ENCODE measurements at places on chromosomes 2 and 18.

- DNase-seq: no peak
These were observed 99.8 kb downstream of the METTL4 start for GRCh38 chr18:2471523-2471922.

- DNase-seq: no peak
These were observed 8.8 kb downstream of the HDAC4 start for GRCh38 chr2:239392072-239392357.

GRCh38 chr2:229296536-229296935 lies 25.4 kb upstream of the PID1 start:
- no peak for DNase-seq

- no peak for DNase-seq
These were observed 15.8 kb upstream of the EXOC6B start for GRCh38 chr2:72841462-72842125.

DNA sequence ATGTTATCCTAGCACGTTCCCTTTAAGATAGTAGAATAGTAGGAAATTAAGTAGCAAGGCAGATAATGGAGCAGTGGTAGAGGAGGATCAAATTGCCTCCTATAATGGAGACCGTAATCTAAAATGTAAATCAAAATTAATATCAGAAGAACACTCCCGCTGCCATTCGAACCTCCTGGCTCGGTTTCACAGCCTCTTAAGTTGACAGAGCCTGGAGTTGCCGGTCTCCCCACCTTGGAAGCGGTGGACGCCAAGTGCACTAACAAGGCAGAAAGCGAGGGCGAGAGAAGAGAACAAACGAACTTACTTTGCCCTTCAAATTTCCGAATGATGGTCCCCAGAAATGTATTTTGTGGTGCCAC lies 450 bp downstream of the KCNH7 start:
- no peak for DNase-seq

GRCh38 chr2:54787755-54788366 lies 64.4 kb downstream of the EML6 start:
- DNase-seq: no peak

GRCh38 chr2:189751080-189751658 lies 11.4 kb downstream of the OSGEPL1 start:
- DNase-seq: peak; percentile 2

DNA sequence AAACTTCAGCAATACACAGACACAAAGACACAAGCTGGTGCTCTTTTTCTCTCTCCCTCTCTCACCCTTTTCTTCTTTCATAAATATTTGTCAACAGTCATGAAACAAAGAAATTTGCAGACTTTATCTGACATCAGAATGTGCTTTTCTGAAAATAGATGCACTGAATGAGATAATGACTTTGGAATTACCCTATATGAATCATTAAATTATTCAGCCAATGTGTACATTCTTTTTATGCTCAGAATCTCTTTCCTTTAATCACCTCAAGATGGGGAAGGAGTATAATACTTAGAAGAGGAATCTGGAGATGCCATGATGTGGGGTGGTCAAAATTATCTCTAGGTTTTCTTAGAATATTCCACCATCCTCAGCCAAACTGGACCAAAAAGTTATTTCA lies 289.9 kb downstream of the LRRTM1 start:
- DNase-seq: no peak

DNA sequence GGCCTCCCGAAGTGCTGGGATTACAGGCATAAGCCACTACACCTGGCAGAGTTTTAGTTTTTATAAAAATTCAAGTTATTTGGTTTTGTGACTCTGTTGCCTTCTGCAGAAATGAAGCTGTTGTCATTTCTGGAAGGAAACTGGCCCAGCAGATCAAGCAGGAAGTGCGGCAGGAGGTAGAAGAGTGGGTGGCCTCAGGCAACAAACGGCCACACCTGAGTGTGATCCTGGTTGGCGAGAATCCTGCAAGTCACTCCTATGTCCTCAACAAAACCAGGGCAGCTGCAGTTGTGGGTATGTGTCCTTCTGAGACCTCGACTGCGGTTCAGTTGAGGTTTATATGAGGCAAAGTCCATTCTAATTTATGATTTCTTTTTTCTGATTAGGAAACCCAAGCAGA lies 7.2 kb downstream of the MTHFD2 start:
- no peak for DNase-seq

DNA sequence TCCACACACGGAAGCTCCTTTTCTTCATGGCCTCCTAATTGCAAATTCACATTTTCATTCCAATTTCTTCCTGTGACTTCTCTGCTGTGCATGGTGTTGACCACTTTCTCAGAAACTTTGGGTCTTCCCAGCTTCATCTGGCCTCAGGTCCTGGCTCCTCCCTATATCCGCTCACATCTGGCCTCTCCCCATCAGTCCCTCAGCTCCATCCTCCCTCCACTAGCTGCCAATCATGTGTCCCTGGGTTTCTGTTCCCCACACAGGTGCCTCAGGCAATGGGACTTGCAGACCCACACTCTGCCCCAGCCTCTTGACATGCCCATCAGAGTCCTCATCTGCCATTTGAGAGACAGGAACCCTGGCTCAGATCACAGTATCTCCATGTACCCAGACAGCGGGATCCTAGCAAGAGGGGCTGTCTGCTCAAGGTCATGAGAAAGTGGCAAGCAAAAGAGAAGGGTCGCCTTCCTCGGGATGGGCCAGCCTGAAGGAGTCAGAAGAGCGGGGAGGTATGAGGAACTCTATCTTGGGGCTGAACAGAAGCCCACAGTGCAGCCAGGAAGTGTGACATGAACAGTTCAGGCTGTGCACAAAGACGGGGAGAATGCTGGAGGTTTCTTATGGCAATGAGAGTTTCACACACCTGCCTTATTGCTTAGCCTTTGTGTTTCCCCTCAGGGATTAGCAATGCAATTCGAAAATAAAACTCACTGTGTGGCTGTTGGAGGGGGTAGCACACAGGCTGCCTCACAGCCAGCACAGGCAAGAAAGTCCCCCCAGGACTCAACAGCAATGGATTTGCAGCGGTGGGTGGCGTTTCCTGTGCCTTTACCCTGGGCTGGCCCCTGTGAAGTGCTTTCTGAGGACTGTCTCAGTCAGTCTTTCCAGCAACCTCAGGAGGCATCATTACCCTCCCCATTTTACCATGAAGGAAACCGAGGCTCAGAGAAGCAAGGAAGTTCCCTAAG lies 69.5 kb downstream of the COPS8 start:
- no peak for DNase-seq

DNA sequence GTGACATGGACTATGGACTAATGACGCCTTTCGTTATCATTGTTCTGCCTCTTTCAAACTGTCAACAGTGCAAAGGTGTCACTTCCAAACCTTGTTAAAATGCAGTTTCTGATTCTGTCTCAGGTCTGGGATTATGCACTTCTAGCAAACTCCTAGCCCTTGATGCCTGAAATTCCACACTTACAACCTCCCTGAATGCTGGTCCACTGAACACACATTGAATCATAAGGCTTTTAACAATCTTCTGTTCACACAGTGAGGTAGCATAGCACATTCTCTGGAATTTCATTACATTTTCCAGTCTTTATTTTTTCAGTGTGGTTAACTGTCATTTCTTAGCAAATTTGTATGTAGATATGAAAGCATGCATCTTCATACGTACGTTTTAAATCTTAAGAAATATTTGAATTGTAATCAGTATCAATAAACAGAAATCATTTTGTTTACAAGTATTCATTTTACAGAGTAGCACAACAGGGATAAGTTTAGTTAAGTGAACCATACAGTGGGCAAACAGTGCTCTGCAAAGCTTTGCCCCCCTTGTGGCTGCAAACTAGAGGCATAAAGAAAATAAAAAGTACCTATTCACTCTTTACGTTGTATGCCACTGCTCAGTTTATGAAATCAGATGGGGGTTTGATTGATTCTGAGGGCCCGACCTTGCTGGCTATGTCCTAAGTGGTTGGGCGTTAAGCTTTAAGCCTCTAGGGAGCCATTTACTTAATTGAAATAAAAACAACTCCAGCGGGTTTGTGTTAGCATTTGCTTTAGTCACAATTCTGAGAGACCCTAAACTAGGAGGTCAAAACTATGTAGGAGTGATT lies 250.8 kb downstream of the LRRTM1 start:
- DNase-seq: no peak

DNA sequence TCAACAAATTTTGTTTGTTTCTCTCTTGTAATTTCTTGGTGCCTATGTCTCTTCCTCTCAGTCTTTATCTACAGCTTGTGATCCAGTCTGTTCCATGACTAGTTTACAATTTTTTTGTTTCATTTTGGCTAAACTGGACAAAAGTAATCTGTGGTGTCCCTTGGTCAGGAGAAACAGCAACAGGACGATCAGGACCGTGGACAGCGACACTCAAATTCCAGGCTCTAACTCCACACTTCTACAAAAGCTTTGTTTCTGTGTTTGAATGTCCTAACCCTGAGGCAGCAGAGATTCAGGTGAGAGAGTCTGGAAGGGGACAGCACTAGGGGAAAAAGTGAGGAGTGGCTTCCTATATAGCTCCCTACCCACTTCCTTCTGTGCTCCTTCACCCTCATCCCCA lies 593.3 kb upstream of the FANCL start:
- peak; percentile 50 for DNase-seq

- DNase-seq: no peak
These were observed 165.5 kb downstream of the TPGS2 start for GRCh38 chr18:36663312-36663711.

GRCh38 chr2:118728984-118729383 lies 118.5 kb downstream of the EN1 start:
- DNase-seq: no peak

DNA sequence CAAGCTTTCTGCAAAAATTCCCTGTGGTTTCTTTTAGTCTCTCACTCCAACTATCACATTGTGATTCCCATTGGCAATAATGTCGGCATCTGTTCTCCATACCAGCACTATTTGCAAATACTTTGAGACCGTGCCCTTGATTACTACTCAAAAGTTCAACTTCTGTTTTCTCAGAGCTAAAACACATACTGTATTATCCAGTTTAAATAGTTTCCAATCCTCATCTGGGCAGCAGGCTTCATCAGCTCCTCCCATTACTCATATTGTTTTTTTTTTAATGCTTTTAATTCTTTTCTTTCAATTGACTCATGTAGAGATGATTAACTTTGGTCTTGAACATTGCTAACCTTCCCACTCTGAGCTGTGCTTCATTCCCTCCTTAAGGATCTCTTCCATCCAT lies 135.8 kb downstream of the METTL8 start:
- no peak for DNase-seq

DNA sequence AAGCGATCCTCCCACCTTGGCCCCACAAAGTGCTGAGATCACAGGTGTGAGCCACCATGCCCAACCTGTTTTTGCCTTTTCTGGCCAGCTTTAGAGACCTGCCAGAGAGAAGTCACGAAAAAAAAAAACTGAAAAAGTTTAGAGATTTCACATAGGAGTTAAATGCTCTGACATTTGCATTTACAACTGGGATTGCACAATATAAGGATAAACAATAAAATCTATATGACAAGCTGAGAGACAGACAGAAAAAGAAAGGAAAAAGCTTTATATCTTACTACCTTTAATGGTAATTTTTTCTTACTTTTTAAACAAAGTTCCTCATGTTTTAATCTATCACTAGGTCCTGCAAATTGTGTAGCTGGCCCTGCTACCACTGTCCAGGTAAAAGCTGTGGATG lies 466.5 kb downstream of the TXNL1 start:
- no peak for DNase-seq

DNA sequence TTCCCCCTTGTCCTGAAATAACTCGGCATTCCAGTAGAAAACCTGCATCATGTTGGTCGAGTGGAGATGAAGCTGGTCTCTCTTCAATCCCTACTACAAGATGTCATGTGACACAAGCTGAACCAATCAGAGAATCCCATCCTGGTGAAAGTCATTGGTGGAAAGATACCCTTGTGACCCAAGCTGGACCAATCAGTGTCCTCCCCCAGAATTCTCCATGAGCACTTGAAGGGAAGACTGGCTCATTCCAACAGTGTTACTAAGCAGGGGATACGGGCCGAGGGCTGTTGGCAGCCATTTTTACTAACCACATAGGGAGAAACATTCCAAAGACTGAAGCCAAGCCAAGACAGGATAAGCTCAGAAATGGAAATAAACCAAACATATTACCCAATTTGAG lies 298.3 kb downstream of the ICOS start:
- DNase-seq: no peak

DNA sequence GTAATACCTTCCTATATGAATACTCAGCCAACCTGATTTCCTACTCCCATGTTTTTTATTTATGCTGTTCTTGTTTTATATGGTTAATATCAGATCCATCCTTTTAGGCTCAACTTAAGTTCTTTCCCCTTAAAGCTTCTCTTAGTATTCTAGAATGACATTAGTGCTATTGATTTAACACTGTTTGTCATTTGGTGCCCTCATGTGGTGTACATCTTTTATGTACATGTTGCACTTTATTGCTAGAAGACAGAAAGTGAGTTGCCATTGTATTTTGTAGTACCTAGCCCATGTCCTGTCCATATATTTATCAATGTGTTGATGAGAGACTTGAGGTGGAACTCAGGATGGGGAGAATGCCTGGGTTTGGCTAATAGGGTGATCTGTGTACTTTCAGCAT lies 2.5 kb downstream of the HTRA2 start:
- no peak for DNase-seq

DNA sequence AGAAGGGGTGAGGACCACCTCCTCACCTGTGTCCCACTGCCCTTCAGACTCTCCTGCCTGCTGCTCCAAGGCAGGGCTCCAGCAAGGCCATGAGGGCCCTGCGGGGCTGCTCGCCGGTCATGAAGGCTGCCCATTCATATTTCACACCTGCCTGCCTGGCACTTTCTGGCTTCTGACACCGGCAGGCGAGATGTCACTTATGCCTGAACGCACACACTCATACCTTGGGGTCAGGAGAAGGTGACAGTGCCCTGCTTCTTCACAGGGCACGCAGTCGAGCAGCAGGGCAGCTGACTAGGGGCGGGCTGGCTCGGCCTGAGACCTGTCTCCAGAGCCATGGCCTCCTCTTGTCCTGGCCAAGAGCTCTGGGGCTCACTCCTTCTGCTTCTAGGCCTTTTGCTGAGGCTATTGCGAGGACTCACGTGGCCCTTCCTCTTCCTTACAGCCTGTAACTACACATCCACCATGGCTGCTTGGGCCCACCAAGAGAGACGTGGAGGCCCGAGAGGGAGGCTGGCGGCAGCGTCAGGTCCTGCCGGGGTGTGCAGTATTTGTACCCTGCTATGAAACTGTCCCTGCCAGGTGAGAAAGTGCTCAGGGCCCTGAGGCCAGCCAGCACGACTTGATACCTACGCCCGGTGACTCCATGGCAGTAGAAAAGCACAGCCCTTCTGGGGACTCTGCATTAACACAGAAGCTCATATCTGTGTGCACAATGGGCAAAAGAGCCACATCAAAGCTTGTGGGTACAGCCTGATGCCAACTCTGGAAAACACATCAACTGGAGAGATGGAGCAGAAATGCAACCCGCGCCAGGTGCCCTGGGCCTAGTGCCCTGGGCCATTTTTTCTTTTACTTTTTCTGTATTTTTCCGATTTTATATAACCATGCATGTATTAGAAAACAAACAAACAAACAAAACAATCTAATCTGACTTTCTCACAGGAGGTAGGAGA lies 30.6 kb downstream of the HS6ST1 start:
- no peak for DNase-seq

- no peak for DNase-seq
These were observed 512.1 kb upstream of the SYT4 start for GRCh38 chr18:43789234-43790000.

- no peak for DNase-seq
These were observed 28.4 kb downstream of the AOX1 start for GRCh38 chr2:200614249-200614648.

Data from left renal cortex interstitium (tissue), 4 donors.